NCI-H1048 (cell line): ENCODE measurements at places on chromosomes 3 and 15.

- DNase-seq: no peak
These were observed 64.6 kb downstream of the LYZL4 start for GRCh38 chr3:42345811-42346210.

DNA sequence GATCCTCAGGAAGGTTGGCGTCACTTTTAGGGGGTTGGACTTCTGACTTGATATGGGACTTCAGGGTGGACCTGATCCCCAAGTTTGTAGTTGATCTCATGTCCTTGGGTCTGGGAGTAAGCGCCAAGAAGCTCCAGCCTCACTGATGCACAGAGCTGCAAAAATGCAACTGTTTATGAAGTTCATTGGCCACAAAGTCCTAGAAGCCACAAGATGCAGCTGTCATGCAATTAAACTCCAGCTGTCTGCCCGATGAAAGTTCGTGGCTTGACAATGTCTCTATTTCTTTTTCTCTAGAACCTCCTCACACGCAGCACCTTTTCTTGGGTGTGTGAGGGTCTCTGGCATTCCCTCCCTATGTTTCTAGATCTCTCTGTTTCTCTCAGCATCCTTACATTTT lies 9.2 kb upstream of the ACAN start:
- DNase-seq: no peak

DNA sequence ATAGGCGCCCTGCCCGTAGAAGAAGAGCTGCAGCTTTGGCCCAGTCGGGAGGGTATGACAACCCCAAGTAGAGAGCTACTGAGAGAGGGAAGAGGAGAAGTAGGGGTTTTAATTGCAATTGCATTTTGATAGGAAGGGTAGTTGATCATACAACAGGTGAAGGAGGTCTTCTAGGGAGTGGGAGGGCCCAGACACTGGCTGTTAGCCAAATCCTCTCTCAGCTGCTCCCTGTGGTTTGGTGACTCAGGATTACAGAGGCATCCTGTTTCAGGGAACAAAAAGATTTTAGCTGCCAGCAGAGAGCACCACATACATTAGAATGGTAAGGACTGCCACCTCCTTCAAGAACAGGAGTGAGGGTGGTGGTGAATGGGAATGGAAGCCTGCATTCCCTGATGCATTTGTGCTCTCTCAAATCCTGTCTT lies 408.9 kb upstream of the THBS1 start:
- peak; percentile 47 for DNase-seq

GRCh38 chr15:91780387-91780786 lies 73.1 kb upstream of the SLCO3A1 start:
- no peak for DNase-seq

GRCh38 chr3:13015286-13016082 lies 57.7 kb downstream of the IQSEC1 start:
- no peak for DNase-seq

DNA sequence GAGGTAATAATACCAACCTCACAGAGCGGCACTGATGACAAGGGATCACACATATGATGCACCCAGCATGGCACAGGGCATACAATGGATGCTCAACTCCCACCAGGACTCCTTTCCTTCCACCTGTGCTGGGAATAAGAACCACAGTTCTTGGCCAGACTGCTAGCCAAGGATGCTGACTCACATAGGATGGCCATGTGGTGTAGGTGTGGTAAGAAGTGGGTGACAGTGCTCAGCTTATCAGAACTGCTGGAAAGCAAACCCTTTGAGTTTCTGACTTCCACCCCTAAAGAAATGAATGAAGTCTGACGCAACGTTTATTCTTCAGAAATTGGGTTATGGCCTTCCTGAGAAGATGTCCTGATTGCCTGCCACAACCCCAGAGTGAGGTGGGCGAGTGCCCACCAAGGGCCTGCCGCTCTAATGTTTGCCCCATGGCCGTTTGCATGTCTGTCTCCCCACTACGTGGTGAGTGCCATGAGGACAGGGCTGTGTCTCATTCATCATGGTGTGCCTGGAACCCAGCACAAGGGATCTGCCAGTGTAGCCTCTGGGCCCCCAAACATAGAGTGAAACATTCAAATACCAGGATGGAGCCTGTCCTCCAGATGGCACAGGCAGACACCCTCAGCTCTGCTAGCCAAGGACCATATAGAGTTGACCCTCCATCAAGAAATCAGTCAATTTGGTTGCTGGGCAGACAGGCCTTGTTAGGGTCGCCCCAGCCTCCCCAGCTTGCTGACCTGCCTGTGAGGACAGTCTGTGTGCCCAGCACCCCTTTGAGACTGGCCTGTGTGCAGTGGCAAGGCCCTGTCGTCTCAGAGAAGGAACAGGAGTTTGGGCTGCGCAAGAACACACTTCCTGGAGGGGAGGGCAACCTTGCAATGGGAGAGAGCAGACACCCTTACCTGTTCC lies 57.6 kb upstream of the SLCO2A1 start:
- no peak for DNase-seq

DNA sequence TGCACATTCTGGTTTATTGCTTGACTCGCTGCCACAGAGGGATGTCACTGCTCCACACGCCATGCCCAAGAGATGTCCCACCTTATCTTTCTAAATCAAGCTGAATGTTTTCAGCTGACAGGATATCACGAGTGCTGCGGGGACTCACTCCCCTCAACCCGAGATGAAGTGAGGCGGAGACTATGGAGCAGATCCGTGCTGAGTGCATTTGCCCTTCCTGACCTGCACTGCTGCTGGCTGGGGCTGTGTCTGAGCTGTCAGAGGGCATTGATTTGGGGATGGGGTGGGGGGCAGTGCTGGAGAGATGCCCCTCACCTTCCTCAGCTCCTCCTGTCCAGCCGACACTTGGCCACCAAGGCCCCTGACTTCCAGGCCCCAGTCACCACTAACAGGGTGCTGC lies 40.5 kb upstream of the CSPG4 start:
- DNase-seq: no peak

DNA sequence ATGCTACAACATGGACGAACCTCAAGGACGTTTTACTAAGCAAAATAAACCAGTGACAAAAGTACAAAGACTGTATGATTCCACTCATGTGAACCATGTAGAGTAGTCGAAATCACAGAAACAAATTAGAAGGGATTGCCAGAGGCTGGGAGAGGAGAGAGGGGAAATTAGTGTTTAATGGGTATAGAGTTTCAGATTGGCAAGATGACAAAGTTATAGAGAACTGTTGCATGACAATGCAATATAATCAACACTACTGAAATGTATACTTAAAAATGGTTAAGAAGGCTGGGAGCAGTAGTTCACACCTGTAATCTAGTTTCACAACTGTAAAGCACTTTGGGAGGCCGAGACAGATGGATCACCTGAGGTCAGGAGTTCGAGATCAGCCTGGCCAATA lies 36.9 kb downstream of the PLS1 start:
- DNase-seq: no peak

DNA sequence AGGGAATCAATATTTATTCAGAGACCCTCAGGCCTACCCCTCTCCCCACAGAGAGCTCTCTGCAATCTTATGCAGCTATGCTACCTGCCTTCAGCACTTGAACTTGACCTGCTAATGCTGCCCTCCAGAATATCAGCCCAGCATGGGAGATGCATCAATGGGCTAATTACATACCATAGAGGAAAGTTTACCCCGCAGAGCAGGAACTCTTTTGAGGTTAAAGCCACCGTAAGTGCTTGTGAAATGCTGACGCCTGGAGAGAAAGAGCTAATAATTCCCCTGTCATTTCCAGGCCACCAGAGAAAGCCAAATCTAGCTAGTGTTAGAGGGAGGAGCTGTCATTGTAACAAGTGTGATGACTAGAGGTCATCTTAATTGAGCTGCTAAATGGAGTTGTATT lies 127.5 kb downstream of the CHST2 start:
- no peak for DNase-seq

DNA sequence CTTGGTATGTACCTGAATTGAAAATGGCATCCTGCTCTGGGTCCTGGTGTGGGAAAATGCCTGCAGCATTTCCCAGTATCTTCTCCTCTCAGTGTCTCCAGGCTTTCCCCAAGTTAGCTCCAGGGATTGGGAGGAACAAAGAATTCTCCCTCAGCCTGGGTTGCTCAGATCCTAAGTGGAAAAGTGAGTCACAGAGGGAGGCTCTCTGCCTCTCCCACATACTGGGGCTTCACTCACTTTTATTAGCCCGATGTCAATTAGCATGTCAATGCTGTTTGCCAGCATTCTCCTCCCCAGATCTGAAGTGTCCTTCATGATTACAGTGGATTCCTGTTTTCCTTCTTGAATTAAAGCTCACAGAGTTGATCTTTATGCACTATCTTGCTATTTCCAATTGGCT lies 655.0 kb downstream of the EPHA3 start:
- no peak for DNase-seq

DNA sequence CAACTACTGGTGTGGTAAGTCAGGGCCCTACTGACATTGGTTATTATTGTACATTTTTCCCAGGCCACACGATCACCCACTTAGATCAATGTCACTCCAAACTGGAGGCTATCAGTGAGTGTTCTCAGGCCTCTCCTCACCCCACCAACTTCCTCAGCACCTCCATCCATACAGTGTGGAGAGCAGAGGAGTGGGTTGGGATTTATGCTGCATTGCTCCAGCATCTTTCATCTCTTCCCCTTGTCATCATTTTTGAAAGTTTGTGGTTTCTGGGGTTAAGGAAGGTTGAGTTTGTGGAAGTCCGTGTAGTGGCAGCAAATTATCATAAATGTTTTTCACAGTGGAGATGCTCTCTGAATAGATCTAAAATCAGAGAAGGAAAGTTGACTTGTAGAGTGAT lies 60.2 kb downstream of the TLNRD1 start:
- no peak for DNase-seq

GRCh38 chr15:70064441-70064840 lies 33.3 kb downstream of the TLE3 start:
- DNase-seq: no peak

DNA sequence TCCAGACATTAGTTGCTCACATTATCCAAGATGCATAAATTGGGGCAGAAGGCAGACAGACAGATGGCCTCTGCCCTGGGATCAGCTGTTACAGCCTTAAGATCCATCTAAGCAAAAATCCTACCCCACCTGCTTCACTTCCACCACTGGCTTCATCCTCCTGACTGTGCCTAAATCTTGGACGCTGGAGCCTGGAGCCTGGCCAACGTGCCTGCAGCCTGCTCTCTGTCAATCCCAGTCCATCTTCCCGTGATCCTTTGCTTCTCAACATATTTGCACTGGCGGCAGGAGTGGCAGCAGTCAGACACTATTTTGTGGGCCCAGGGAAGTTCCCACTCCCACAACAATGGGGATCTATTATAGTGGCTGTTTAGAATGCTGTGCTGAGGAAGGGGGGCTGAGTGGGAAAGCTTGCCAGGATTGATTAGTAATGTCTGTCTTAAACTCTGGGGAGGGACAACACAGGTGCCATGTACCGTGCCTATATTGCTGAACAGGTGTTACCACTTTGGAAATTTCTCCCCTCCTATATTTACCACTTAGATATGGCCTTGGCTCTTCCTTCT lies 121.2 kb downstream of the MEGF11 start:
- no peak for DNase-seq

GRCh38 chr3:27471923-27472550 lies 12.1 kb downstream of the SLC4A7 start:
- DNase-seq: no peak

- DNase-seq: no peak
These were observed 38.6 kb downstream of the TRPM1 start for GRCh38 chr15:31062911-31063310.

DNA sequence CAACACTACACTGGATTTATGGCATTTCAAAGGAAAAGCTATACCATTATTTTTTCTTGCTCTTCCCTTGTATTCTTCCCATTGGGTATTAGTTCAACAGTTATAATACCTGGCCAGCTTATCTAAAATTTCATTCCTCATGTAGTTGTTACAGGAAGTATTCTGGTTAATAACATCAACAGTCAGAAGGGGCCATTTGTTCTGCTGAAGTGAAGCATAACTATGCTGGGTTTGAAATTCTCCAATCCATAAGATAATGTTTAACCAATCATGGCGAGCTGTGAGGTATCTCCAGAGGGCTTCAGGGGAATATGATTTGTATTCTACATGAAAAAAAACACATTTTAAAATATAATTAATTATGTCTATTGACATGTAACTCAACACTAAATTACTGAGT lies 43.4 kb downstream of the SPG11 start:
- DNase-seq: no peak
